SK-N-DZ (cell line): ENCODE measurements at places on chromosomes 1 and 21.

DNA sequence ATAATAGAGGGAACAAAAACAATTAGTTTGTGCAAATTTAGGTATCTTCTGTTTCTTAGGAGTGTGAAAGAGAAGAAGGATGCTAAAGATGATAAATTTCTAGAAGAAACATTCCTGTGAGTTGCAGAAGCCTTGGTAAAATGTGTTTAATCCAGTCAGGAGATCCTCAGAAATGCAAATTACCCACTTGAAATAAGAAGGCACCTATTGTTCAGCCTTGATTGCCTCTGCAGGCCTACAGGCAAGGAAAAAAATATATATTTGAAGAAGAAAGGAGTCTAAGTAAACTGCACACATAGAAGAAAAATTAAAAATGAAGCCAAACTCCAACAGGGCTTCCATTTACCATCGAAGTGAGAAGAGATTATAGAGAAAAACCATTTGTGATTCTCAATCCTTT lies 51.0 kb upstream of the LHX8 start:
- DNase-seq, result no peak

- no peak for DNase-seq
Observed at GRCh38 chr1:35436078-35436477, 121.1 kb downstream of the KIAA0319L start.

- DNase-seq, result no peak
Observed at GRCh38 chr21:44300262-44300959, 558 bp downstream of the PFKL start.

DNA sequence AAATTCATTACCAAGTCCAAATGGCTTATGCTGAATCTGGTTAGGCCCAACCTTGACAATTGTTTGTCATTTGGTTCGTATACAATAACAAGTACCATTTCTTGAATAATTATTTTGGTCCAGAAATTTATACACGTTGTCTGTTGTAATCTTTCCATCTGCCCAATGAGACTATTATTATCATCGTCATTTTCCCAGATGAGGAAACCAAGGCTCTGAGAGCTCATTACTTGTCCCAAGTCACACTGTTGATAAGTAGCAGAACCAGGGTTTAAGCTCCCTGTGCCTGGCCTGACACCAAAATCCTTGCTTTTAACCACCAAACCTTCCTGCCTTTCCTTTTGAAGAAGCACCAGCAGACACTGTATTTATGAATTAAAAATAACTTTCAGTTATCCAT lies 81.3 kb downstream of the RGS2 start:
- DNase-seq, result no peak

DNA sequence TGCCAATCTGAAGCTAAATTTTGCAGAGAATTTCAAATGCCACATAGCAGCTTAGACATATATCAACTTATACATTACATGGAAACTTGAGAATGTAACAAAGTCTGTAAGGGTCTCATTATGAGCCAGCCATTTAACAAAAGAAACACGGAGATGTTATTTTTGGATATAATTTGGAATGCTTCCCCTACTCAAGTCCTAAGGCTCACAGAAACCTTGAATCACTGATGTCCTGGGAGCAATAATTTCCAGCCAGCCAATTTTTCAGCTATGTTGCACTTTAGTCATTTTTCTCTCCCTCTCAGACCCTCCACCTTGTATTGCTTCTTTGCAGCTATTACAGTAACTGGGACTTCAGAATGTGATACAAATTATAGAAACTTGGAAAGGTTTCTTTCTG lies 56.9 kb downstream of the EIF2B3 start:
- DNase-seq, result no peak

GRCh38 chr1:76390456-76390855 lies 315.9 kb downstream of the ST6GALNAC3 start:
- DNase-seq, result no peak

DNA sequence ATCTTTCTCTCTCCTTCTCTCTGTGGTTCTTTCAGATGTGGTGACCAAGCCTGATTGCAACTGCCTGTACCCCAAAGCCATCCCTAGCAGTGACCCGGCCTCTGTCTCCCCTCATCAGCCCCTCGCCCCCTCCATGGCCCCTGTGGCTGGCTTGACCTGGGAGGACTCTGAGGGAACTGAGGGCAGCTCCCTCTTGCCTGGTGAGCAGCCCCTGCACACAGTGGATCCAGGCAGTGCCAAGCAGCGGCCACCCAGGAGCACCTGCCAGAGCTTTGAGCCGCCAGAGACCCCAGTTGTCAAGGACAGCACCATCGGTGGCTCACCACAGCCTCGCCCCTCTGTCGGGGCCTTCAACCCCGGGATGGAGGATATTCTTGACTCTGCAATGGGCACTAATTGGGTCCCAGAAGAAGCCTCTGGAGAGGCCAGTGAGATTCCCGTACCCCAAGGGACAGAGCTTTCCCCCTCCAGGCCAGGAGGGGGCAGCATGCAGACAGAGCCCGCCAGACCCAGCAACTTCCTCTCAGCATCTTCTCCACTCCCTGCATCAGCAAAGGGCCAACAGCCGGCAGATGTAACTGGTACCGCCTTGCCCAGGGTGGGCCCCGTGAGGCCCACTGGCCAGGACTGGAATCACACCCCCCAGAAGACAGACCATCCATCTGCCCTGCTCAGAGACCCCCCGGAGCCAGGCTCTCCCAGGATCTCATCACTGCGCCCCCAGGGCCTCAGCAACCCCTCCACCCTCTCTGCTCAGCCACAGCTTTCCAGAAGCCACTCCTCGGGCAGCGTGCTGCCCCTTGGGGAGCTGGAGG lies 12.7 kb downstream of the CSF1 start:
- peak; percentile 62 for DNase-seq

DNA sequence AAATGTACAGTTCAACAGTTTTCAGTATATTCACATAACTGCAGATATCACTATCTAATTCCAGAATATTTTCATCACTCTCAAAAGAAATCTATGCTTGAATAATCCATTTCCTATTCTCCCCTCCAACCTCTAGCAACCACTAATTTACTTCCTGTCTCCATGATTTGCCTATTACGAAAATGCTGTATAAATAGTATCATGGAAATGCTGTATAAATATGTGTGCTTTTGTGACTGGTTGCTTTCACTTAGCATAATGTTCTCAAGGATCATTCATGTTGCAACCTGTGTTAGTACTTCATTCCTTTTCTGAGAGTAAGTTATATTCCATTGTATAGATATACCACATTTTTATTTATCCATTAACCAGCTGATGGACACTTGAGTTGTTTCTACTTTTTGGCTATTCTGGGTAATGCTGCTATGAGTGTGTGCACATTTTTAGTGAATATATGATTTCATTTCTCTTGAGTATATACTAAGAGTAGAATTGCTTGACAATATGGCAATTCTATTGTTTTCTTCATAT lies 115.6 kb downstream of the TNFSF18 start:
- DNase-seq, result no peak

DNA sequence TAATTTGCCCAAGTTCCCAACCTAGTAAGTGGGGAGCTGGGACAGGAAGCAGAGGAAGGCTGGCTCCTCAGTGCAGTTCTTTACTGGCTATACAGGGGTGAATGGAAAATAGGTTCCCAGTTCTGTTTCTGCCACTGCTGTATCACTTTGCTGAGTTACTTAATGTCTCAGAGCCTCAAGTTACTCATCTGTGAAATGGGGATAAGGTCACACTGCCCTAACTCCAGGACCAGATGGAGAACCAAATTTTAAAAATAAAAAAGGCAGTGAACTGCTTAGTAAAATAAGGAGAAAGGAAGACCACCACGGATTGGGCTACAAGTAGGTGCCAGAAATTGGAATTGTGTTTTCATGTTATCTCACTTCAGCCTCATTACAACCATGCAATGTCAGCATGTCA lies 147.8 kb downstream of the OMA1 start:
- no peak for DNase-seq

GRCh38 chr1:205248793-205249601 lies 21.3 kb downstream of the TMCC2 start:
- DNase-seq, result peak; percentile 37

- no peak for DNase-seq
Observed at GRCh38 chr1:239778208-239778813, 313.4 kb upstream of the FMN2 start.

GRCh38 chr1:97906567-97907241 lies 14.1 kb downstream of the DPYD start:
- no peak for DNase-seq

- DNase-seq, result peak; percentile 1
Observed at GRCh38 chr1:227949954-227950734, 2.4 kb upstream of the WNT9A start.

GRCh38 chr21:44720170-44720569 lies 8.8 kb upstream of the TSPEAR start:
- DNase-seq, result no peak

GRCh38 chr1:26078286-26079177 lies 11.1 kb upstream of the TRIM63 start:
- no peak for DNase-seq

- no peak for DNase-seq
Observed at GRCh38 chr1:9882945-9883303, 27.1 kb downstream of the CTNNBIP1 start.

DNA sequence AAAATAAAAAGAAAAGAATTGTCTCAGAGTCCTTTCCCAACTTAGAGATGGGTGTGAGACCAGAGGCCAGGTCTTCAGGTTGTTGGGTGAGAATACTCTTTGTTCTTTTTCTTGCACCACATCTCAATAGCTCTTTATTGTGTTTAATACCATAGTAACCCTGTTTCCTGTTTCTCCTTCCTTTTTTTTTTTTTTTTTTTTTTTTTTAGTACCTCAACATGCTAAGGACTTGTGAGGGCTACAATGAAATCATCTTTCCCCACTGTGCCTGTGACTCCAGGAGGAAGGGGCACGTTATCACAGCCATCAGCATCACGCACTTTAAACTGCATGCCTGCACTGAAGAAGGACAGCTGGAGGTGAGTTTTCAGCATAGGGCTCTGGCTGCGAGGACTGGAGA lies 24.4 kb downstream of the CELF3 start:
- DNase-seq, result no peak

GRCh38 chr1:2090216-2090890 lies 40.1 kb downstream of the PRKCZ start:
- DNase-seq, result no peak

DNA sequence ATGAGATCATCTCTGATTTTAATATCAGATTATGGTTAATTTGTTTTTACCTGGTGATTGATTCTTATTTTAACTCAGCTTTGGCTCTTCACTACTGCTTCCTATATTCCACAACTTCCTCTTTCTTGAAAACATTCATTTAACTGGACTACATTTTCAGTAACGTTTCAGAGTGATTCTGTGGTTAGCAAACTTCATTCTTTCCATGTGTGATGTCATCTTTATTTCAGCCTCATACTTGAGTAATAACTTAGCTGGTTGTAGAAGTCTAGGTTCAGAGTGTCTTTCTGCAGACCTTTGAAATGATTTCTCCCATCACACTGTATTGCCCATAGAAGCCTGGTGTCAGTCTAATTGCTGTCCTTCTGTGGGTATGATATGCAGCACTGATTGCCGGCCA lies 36.0 kb upstream of the SLC35F3 start:
- DNase-seq, result no peak

- no peak for DNase-seq
Observed at GRCh38 chr1:159009287-159009686, 420 bp upstream of the IFI16 start.

- DNase-seq, result no peak
Observed at GRCh38 chr1:177950506-177950905, 19.4 kb downstream of the SEC16B start.

DNA sequence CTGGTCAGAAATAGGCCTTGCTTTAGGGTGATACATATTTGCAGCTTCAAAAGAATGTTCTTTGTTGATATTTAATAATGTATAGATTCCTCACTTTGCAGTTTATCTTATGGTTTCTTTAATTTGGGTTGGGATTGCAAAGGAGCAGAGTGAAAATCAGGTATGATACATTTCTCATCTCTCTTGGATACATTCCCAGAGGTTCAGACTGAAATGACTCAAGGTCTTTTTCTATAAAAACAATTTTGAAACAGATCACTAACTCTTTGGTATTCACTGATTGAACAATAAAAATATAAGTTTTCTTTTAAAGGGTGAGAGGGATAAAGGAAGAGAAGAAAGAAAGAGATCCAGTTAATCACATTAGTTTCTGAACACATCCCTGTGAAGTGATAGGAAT lies 606.5 kb upstream of the CAMK1G start:
- no peak for DNase-seq

- DNase-seq, result no peak
Observed at GRCh38 chr1:43312663-43313515, 12.1 kb downstream of the TIE1 start.

- DNase-seq, result no peak
Observed at GRCh38 chr1:153827168-153827964, 52.2 kb downstream of the SLC27A3 start.
